PC-3 (cell line): ENCODE measurements at places on chromosomes 6 and 20. TPM values are rescaled to one million over a fixed set of nuclear protein-coding genes. Genes with fewer than 3 reads are reported as not detected.

Gene TTK
- 38.9 and 39.0 TPM in 2 replicates for total RNA-seq

DNA sequence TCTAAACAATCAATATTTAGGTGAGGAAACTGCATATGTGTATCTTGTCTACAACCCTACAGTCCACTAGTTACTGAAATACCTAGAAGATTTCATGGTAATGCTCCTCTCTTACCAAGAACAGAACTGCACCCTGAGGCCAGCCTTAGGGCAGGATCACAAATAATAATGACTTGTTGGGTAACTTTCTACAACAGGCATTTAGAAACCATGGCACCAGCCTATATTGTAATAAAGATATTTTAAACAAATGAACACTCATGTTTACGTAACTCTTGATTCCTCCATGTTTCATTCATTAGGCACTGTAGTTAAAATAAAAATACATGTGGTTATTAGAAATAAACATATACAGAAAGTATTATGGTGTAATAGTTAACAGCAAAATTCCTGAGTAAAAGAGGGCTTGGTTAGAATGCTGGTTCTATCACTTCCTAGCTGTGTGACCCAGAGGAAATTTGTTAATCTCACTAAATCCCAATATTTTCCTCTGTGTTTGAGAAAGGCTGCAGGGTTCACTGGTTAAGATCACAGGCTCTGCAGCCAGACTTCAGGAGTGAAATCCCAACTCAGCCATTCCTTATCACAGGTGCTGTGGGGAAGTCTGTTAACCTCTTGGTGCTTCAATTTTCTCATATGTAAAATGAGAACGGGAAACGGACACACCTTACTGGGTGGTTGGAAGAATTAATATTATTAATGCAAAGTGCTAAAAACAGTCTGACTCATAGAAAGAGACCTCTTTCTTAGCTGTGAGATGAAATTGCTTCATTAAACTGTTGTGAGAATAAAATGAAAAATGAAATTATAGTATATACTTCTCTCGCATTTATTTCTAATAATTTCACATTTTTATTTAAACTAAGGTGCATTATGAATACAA is 8.5 kb downstream of the HMGN3 start:
- DNase-seq = no peak

- no peak for DNase-seq
Observed at GRCh38 chr6:140480852-140481251, 1106.4 kb upstream of the CITED2 start.

Gene CST1
- 0.22 and 0.92 TPM in 2 replicates for total RNA-seq

GRCh38 chr20:25399037-25399430 is 8.4 kb upstream of the ABHD12 start:
- peak; percentile 96 for DNase-seq

DNA sequence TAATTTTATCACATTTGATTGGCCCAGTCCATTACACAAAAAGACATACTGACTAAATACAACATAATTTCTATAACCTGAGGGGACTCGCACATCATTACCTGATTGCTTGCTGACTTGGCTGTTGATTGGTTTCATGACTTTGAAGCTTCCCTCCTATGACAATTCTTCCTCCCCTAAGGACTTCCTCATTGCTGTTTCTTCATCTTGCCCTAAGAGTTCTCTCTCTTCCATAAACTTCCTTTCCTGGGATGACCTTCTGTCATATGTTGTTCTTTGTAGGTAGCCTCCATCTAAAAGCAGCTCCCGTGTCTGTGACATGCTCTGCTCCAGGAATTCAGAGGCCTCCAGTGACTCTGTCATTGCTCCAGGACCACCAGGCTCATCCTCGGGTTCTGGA is 22.6 kb downstream of the RSPH3 start:
- DNase-seq = no peak

DNA sequence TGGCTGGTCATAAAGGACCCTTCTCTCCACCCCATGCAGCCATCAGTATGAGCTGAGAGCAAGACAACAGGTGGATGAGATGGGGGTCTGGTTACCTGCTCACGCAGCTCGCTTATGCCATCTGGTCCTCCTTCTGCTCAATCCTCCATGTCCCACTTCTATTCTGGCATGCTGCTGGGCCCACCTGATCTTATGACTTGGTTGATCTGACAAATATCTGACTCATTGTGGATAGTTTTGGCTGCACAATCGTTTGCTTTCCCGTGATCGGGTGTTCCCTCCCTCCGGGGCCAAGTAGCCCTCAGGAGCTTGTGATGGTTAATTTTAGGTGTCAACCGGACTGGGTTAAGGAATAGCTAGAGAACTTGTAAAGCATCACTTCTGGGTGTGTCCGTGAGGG is 26.6 kb upstream of the ELMO2 start:
- DNase-seq = peak; percentile 63

- DNase-seq = no peak
Observed at GRCh38 chr20:48825566-48825920, 2.3 kb downstream of the PREX1 start.

Gene CCDC28A
- 5.8 and 8.5 TPM in 2 replicates for total RNA-seq

Gene TMEM63B
- 23.6 and 26.9 TPM in 2 replicates for total RNA-seq

Gene PRSS35
- 1.7 and 3.2 TPM in 2 replicates for total RNA-seq

DNA sequence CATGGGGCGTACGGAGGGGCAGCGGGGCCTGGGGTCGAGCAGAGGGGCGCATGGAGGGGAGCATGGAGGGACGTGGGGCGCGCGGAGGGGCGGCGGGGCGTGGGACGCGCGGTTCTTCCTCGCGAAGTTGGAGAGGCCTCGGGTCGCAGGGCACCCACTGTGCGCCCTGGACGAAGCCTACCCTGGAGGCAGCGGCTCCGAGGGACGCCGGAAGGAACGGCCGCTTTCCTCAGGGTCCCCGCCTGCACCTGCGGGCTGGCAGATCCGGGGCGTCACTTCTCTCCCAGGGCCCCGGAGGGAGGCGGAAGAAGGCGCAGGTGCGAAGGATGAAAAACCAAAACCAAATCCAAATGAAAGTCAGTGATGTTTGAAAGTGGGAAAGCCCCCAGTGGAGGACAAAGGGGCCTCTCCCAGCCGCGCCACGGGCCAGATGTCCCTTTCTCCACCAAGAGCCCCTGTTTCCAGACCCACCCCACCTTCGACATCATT is 142.1 kb upstream of the PDE10A start:
- no peak for DNase-seq

DNA sequence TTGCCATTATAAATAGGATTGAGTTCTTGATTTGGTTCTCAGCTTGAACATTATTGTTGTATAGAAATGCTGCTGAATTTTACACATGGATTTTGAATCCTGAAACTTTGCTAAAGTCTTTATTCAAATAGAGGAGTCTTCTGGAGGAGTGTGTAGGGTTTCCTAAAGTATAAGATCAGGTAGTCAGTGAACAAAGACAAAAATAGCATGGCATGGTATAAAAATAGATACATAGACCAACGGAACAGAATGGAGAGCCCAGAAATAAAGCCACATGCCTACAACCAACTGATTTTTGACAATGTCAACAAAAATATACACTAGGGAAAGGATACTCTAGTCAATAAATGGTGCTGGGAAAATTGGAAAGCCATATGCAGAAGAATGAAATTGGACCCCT is 740.1 kb downstream of the QKI start:
- DNase-seq = no peak

DNA sequence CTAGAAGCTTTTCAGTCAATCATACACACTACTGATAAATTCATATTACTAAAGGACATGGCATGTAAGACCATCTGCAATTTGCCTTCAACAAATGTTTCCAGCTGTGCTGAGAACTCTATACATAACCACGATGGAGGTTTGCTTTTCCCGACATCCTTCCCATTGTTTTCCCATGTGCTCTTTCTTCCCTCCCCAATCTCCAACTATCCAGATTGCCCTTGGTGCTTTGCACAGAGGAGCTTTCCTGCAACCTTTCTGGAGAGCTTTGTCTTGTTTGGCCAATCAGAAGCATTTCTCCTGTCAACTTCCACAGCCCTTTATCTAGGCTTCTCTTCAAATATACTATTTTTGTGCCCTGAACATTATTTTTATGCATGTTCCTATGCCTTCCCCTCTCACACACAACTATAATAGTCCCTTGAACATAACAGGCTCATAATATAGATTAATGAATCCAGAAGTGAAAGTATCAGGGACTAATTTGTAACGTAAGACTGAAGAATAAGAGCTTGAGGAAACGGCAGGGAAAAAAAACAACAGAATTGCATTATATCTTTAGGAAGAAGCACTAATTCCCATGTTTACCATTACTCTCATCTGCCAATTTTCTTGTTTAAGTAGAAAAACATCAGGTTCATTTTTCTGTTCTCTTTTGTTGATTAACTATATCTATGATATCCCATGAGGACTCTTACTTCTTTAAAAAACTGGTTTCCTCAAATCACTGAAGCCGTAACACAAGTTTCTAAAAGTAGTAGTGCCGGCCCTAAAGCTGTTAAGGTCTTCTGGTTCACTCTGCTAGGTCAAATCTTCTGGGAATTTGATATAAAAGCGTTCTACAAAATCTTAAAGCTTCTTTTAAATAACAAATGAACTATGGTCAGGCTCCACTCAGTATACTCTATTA is 20.1 kb downstream of the SMLR1 start:
- DNase-seq = no peak

DNA sequence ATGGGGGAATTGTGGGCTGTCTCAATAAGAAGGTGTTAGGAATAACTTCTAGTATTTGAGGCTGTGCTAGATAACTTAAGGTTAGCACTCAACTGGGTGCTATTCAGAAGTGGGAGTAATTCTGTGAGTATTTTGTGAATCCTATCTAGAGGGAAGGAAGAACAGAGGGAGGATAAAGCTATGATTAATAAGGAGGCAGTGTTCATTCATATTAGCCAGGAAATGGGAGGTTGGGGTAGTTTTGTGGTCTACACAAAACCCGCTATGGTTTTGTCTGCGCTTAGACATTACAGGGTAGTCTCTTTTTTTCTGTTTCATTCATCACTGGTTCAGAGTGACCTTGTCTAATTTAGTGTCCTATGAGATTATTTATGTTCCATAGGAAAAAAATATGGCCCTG is 341.0 kb downstream of the ARHGAP18 start:
- no peak for DNase-seq

GRCh38 chr20:42961771-42962170 is 227.9 kb downstream of the PTPRT start:
- no peak for DNase-seq

Gene BCAS1
- total RNA-seq = 0.18 and 0.35 TPM in 2 replicates

Gene MAK
- 0.11 and 0.12 TPM in 2 replicates for total RNA-seq

Gene FNDC1
- total RNA-seq = not detected in 2 replicates

DNA sequence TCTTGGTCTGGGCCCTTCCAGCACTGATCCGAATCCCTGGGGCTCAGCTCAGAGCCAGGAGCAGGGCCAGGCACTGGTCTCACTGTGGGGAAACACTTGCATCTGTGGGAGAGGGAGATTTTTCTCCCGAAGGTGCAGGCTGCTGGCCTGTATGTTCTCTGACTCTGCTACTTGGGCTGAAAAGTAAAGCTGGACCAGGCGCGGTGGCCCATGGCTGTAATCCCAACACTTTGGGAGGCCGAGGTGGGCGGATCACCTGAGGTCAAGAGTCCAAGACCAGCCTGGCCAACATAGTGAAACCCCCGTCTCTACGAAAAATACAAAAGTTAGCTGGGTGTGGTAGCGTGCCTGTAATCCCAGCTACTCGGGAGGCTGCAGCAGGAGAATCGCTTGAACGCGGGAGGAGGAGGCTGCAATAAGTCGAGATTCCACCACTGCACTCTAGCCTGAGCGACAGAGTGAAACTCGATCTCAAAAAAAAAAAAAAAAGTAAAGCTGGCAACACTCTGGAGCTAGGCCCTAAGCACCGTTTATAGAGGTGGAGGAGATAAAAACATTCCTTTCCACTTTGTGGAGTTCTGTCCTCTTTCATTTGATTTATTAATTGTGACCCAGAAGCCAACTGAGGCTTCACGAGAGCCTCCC is 41.7 kb downstream of the JPH2 start:
- DNase-seq = no peak

DNA sequence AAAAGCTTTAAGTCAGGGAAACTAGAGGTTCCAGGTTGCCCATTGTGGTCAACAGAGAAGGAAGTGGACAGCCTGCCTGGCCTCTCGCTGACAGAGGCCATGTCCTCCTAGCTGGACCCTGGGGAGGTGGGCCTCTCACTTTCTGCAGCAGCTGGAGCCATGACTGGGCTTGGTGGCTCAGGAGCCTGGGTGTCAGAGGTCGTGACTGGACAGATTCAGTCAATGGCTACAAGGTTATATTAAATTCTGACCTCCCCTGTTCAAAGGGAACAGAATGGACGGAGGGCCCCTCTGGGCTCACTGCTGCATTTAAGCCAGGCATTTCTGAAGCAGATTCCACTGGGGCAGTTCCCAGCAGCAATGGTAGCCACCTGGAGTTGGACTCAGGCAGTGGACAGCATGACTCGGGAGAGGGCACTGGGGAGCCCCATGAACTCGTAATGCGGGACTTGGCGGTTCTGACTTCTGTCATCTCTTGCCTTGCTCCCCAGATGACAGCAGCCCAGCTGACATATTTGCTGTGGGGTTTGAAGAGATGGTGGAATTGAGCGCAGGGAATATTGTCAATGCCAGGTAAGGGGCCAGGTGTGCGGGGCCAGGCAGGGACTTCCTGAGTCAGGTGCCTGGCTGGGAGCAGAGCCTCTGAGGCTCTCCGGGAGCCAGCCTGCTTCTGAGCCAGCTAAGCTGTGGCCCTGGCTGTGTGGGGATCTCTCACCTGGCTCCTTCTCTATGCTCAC is 86.7 kb downstream of the SYNJ2 start:
- DNase-seq = no peak

DNA sequence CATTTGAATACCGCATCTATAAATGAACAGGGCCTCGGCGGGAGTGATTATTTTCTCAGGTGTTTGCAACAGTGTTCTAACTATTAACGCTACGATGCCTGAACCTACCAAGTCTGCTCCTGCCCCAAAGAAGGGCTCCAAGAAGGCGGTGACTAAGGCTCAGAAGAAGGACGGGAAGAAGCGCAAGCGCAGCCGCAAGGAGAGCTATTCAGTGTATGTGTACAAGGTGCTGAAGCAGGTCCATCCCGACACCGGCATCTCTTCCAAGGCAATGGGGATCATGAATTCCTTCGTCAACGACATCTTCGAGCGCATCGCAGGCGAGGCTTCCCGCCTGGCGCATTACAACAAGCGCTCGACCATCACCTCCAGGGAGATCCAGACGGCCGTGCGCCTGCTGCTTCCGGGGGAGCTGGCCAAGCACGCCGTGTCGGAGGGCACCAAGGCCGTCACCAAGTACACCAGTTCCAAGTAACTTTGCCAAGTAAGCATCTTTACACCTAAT is 70.9 kb downstream of the HFE start:
- DNase-seq = peak; percentile 98

DNA sequence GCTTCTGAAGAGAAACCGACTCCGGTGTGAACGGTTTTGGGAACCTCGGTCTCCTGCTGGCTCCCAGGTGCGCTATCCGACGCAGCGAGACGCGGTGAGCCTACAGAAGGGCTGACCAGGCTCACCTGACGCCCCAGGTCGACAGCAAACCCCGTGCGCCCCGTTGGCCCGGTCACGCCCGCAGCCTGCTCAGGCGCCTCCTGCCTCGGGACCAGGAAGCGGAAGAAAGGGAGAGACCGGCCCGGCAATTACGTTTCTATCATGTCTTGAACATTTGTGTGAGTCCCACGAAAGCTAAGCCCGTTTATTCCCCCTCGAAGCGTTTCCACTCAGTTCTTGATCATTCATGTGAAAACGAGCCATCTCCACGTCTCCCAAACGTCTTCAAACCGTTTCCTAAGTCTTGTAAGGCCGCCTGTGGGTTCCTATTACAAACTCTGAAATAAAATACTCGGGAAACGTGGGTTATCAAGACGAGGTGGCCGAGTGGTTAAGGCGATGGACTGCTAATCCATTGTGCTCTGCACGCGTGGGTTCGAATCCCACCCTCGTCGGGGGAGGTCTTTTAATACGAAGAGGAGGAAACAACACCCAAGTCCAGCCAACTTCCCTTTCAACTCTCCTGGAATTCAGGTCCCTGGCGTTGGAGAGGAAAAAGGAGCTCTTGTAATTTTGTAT is 150.5 kb upstream of the PRSS16 start:
- no peak for DNase-seq

- no peak for DNase-seq
Observed at GRCh38 chr6:152004896-152005295, 197.4 kb downstream of the ESR1 start.

Gene AVP
- not detected in 2 replicates for total RNA-seq
